ENCODE measurements at places on chromosomes 5 and 9.

GRCh38 chr5:145407300-145408047 is 427.7 kb downstream of the PRELID2 start:
- no peak for DNase-seq

DNA sequence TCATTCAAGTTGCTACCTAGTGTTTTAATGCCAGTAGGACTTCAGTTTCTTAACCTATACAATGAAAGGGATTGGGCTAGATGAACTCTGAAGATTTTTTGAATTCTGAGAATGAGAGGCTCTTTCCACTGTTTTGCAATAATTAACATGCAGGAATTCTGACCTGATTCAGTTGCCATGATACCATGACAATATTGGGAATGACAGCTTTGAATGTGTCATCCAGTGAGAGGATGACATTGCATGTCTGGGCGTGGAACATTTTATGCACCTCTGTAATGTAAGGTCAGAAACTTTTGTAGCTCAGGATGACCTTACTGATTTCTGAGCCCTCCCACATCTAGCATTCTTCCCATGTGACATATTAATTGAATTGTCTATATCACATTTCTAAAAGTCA is 30.6 kb upstream of the SPINK5 start:
- DNase-seq: no peak

DNA sequence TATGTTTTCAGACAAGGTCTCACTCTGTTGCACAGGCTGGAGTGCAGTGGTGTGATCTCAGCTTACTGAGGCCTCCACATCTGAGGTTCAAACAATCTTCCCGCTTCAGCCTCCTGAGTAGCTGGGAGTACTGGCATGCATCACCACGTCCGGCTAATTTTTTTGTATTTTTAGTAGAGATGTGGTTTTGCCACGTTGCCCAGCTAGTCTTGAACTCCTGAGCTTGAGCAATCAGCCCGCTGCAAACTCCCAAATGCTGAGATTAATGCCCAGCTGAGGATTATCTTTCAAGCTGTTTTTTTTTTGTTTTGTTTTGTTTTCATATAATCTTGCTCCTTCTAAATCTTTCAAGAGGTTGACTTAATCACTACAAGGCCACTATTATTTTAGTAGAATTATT is 47.3 kb upstream of the SLC28A3 start:
- DNase-seq: no peak

DNA sequence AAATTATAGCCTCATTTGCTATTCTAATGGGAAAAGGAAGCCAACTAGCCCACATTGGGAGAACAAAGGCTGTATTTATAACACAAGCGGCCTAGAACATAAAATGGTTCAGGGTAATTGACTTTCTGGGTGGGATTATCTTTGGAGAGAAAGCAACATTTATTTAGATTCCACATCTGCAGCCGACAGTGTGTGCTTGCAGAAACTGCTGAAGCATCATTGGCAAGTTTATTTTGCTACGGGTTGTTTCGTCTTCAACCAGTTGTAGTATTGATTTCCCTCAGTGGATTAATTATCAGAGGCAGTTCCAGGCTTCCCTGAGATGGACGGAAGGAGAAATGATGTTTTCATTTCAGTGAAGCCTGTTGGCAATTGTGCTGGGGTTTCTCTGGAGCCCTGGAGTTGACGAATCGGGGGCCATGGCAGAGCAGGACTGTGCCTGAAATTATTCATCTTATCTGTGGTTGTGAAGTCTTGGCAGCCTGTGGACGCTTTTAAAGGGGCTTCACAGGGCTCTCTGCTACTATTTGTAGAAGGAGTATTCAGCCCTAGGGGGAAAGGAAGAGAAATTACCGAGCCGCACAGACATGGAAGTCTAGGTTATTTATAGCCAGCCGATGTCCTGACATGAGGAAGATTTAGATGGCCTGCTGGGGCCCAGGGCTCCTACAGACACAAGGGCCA is 290.6 kb upstream of the IRX4 start:
- DNase-seq: no peak

- no peak for DNase-seq
Measured at GRCh38 chr5:56006600-56006999, 11.8 kb upstream of the IL6ST start.

DNA sequence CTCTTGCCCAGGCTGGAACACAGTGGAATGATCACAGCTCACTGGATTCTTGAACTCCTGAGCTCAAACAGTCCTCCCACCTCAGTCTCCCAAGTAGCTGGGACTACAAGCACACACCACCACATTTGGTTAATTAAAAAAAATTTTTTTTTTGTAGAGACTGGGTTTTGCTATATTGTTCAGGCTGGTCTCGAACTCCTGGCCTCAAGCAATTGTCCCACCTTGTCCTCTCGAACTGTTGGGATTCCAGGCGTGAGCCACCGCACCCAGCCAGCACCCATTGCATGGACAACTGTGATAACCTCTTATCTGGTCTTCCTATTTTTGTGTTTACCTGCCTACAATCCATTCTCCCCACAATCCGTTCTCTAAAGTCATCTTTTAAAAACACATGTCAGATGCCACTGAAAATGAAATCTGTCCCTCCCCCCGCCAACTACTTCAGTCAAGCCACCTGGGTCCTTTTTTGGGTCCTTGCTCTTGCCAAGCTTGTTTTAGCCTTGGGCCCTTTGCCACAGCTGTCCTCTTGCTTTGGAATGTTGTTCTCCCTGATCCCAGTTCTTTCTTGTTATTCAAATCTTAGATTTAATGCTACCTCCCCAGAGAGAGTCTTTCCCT is 250.5 kb downstream of the PIK3R1 start:
- no peak for DNase-seq

GRCh38 chr5:14331386-14331781 is 188.2 kb downstream of the TRIO start:
- DNase-seq: no peak

DNA sequence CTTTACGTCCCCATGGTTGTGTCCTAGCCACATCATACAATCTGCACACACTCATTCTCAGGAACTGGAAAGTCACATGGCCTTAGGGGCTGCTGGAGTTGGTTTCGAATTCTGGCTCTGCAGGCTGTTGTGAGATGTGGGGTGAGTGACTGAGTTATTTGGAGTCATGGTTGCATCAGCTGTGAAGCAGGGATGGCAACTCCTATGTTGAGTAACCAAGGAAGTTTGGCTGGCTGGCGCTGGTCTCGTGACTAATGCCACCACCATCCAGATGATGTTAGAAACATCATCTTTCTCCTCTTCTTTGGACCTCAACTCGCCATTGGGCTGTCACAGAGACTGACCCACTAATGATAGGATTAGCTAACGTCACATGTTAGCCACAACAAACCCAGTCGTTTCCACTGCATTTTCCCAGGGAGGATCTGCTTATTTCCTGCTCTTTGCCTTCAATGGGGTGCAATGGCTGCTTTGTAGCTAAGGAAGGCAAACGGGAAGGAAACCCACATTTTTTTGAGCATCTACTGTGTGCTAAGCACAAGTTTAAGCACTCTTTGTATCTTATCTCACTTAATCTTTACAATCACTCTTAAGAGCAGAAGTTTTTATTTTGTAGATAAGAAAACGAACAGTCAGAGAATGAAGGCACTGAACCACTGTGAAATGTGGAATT is 78.1 kb upstream of the UBTD2 start:
- no peak for DNase-seq

DNA sequence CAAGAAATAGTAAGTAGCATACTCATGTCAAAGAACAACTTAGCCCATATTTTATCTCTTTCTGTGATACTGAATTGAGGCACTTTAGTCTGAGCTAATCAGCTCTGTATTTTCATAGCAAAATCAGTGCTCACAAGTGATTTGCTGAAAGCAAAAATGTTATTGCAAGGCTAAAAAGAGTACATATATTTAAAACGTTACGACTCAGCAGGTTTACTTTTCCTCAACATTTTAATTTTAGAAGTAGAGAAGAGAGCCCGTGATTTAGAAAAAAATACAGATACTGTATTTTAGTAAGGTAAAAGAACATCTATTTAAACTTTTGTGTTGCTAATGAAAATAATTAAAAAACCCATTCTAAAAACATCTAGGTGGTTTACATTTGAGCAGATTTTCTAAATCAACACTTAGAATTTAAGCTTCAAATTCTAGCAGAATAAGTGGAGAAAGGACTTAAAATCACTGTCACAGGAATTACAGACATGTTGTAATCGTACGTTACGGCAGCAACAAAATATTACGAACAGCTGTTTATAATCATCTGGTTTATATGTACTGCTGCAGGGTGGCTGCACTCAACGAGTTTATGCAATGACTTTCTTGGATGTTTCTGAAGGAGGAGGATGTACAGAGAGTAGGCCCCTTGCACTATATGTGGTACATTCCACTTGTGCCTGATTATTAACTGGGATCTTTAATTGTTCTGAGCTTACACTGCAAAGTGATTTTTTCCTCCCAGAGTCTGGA is 20.1 kb downstream of the SREK1 start:
- DNase-seq: no peak

DNA sequence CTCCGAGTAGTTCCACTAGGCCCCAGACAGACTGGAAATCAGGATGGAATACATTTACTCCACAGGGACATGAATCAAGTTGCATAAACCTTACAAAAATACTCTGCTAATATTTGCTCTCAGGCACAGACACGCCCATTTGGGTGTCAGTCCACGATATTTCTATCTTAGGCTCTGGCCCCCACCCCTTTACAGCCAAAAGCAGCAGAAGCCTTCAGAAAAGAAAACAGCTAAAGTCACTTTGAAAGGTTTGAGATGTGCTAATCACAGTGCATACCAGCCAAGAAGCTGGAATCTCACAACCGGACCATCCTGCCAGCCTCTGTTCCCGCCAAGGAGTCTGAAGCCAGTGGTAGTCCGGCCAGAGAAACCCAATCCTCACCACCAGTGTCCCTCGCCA is 22.6 kb downstream of the PTPN3 start:
- DNase-seq: no peak

- no peak for DNase-seq
Measured at GRCh38 chr9:71965403-71965802, 54.0 kb downstream of the C9orf85 start.

- DNase-seq: no peak
Measured at GRCh38 chr9:105054491-105054890, 126.5 kb upstream of the ABCA1 start.

GRCh38 chr9:2087500-2088313 is 72.6 kb downstream of the SMARCA2 start:
- no peak for DNase-seq

DNA sequence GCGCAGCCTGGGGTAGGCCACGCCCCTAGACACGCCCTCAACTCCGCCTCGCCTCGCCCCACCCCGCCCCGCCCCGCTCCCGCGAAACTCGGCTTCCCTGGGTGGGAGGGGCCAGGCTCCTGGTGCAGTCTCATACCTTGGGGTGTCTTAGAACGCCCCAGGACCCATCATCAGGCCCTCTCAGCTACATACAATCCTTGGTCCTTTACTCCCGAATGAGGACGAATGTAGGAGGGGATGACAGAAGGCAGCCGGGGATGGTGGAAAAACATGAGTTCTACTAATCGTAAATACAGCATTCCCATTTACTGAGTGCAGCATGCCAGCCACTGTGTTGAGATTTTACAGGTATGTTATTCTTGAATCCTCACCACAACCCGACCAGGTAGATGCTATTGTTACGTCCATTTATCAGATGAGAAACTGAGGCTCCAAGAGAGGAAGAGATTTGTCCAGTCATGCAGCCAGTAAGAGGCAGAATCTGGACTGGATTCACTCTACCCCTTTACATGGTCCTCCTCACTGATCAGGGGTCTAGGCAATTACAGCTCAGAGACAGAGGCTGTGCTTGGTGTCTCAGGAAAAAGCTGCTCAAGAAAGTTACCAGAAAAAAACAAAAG is 6.8 kb downstream of the SH2D3C start:
- DNase-seq: no peak

DNA sequence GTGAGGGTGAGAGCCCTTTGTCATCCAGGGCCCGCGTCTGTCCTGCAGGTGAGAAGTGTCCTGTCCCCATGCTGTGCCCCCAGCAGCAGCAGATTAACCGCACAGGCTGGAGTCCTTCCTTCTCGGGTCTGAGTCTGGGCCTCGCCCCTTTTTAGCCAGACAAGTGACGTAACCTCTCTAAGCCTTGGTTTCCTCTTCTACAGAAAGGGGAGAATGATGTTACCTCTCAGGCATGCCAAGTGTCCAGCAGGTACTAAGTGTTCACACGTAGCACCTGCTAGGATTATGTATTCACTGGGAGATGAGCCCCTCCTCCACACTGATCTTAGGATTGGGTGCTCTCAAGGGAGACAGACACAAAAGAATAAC is 6.9 kb downstream of the NEURL1B start:
- no peak for DNase-seq

GRCh38 chr5:56330167-56330566 is 97.0 kb upstream of the ANKRD55 start:
- no peak for DNase-seq

DNA sequence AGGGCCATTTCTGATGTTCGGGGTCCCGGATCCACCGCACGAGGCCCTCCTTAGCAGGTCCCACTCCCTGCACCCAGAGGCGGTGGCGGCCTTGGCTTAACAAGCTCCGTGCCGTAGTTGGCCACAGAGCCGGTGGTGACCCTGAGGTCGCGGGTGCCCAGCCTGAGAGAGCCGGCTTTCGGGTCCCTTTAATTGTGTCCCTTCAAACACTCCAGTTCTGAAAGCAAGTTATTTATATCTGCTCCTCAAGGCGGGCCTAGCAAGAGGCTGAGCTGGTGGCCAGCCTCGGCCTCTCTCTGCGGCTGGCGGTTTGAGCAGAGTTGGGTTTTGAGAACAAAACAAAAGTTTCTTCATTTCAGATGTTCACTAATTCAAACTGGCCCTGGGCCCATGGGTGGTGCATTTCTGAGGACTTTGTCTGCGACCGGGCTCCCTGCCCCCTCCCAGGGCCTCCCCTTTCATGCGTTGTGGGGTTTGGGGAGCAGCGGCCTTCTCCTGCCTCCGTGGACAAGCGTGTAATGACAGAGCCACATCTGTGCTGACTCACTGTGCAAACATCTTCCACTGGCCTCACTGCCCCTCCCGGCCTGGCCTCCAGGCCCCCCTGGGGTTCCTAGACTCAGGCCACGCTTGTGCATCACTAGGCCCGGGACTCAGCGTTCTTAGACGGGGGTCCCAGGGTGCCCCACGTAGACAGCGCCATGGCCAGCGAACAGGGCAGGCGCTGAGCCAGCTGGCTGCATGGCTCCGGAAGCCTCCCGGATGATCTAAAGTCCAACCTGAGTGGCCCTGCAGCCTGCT is 49.4 kb upstream of the COL5A1 start:
- DNase-seq: no peak

GRCh38 chr9:114386886-114387679 is 699 bp downstream of the AKNA start:
- DNase-seq: no peak

DNA sequence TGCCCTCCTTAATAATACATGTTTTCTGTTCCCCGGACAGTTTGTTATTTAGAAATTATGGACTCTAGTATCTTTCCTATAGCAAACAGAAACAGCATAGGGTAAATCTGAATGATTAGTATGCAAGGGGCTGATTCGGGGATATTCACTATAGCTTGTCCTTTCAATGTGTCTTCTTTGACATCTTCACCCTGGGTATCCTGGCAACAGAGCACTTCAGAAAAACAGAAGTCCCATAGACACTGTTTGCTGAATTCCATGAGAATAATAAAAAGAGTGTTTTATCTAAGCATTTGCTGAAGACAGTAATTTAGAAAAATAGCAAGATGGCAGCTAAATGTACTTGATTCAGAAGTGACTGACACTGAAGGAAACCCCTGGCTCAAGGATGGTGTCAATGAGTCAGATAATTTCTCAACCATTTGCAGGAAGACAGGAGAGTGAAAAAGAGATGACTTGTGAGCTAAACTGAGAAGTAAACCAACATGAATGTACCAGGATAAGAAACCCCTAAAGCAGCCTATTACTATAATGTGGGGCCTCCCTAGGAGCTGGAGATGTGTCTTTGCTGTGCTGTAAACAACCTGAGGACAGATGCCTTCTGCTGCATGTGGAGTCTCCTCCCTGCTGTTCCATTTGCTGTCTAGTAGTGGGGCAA is 246.2 kb downstream of the MAN2A1 start:
- DNase-seq: no peak

GRCh38 chr9:98501819-98502218 is 206.9 kb downstream of the GABBR2 start:
- no peak for DNase-seq

Measured in stimulated activated CD4-positive, alpha-beta T cell treated with anti-CD3 and anti-CD28 coated beads, Interleukin-1b, Interleukin-23, amount 100 ng/mL, for 1 hour (primary cell).